ENCODE measurements at places on chromosomes 3 and 15.

DNA sequence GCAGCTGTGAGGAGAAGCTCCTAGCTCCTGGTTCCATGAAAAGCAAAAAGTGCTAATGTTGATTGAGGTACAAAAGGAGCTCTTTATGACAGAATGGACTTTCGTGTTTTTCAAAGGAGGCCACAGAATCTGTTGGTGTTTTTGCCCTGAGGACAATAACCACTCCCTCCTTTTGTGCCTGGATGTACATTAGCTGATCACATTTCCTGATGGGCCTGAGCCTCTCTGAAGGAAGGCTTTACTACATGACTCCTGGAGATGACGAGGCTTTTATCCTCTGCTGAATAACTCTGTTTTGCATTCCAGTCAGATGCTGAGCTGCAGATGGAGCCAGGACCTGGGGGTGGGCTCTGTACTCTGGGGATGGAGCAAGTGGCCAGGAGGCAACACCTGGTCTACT, 301.9 kb downstream of the CACNA2D3 start:
- no peak for DNase-seq

- no peak for DNase-seq
These were observed 47.7 kb downstream of the MECOM start for GRCh38 chr3:169615833-169616232.

DNA sequence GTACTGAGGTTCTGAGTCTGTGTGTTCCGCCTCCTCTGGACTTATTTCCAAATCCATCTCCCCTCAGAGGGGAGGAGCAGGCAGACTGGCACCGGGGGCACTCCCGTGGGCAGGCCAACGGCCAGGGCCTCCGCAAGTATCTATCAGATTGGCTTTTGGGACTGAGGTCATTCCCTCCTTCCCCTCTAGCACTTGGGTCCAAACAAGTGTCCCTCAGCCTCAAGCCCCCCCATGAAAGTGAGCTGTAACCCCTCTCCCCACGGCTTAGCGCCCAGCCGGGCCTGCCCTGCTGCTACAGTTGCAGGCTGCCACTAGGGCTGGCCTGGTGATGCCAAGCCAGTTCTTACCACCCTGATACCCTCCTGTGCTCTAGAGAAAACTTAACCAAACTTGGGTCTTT, 17.4 kb downstream of the ITGA11 start:
- no peak for DNase-seq

- no peak for DNase-seq
These were observed 55.9 kb upstream of the PHLDB2 start for GRCh38 chr3:111803123-111803593.

DNA sequence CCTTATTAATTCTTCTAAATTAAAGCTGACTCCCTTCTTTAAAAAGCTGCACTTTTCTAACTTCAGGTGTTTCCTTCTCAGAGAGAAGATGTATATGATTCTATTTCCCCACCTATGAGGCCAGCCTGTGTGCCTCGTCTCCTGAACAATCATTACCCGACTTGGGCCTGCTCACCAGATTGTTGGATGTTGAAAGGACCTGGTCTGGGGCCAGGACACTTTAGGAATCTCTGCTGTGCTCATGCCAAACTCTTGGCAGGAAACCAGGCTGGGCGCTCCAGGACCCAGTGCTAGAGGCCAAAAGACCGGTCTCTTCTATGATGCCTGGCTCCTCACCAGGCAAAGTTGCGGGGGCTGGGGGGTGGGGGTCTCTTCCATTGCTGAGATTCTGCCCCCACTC, 16.9 kb upstream of the LRRC31 start:
- no peak for DNase-seq

DNA sequence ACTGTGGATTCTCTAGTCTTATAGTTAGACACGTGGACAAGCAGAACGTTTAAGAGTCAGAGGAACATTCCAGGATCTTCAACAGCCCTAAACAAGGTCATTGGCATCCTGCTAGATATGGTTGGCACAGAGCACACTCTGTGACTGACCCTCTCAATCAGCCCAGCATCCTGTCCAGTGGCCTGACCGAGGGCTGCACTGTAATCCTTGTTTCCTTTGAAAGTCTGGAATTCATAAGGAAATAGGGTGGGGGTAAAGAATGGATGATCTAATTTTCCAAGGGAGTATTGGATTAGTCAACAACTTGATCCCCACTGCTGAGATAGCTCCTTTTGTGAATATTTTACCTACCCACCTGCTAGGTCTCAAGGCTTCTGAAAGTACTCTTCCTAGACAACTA, 94.5 kb upstream of the DLG1 start:
- no peak for DNase-seq

GRCh38 chr15:99253381-99254090, 2.3 kb downstream of the LRRC28 start:
- no peak for DNase-seq

DNA sequence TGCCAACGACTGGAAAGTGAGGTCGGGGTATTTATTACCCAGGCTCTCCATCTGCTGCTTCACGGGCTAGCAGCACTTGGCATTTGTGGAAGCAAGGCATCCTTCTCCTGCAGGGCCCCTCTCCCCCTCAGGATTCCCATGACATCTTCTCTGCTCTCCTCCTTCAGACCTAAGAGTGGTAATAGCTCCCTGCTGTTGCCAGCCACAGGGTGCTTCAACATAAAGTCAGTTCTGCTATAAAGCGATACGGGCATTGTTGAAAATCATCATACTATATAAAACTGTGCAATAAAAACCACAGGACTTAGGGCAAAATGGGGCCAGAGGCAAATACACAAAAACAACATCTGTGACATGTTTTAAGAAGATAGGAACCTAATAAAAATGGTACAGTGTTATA, 391.8 kb upstream of the ADAMTS9 start:
- no peak for DNase-seq

DNA sequence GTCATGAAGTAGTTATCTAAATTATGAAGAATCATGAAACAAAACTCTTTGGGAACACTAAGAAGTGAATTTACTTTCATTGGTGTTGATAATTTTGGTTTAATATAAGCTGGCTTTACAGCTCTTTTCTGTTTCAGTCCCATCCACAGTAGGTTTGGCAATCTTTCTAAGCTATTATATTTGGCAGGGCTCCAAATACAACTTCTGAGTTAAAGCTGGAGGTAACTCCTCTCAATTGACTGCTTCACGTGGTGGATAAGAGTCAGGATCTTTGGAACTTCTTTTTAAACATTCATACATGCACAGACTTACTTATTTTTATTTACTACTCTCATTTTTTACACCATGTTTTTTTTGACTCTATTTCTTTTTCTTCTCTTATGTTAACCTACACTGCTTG, 106.5 kb upstream of the EPHA3 start:
- DNase-seq = no peak

DNA sequence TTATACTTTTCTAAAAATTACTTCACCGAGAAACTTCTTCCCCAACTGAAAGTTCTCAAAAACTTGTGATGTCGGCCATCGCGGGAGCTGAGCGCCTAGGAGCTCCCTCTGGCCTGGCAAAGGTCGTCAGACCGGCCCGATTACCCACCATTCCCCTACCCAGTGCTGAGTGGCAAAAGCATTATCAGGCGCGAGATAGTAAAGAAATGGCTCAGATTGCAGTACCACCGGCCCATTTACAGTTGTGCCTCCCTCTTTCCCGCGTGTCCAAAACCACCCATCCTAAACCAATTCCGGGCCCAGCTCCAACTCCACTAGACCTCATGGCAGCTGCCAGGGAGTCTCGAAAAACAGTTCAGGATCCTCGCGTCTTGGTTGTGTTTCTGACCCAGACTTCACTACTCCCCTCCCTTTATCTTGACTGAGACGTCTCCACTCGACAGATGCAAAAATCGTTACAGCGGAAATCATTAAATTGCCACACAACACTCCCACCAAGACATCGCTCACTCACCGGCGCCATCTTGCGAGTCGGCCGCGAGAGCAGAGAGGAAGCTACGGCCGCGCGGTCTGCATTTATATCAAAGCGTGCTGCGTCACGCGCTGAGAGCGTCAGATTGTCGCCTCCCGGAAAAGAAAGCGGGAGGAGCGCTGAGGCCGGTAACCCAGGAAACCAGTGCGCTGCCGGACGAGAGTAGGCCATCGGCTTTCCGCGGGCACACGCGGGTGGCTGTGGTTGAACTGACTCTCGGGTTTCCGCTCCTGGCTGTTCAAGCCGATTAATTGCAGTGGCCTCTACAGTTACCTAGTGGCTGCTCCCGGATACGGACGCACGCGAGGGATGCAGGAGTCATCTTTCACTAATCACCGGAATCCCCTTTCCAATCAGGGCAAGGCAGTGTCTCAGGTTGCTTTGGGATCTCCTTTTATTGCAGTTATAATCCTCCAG, at the start of gene RPL22L1:
Gene RPL22L1, minus strand, starts transcription at position 551 of the 949 bp plus-strand sequence. Its CDS starts 28 bp downstream, at position 523.
- DNase-seq = peak; percentile 91

DNA sequence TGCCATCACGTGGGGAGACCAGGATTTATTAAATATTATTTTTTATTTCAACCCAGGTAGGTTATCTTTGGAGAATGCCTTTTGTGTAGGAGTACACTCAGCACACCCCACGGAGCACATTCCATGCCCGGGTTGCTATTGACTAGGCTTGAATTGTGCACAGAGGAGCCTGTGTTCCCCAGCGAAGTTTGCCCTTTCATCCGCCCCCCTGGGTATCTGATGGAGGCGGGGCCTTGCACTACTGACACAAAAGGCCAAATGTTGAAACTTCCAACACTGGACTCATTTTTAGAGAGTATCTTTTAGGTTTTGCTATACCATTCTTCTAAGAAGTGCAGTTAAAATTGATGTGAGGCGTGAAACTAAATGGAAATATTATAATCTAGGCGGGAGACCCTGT, 39.3 kb upstream of the PPP4R2 start:
- DNase-seq = no peak

GRCh38 chr3:124837730-124838186, 49.4 kb downstream of the ITGB5 start:
- no peak for DNase-seq

DNA sequence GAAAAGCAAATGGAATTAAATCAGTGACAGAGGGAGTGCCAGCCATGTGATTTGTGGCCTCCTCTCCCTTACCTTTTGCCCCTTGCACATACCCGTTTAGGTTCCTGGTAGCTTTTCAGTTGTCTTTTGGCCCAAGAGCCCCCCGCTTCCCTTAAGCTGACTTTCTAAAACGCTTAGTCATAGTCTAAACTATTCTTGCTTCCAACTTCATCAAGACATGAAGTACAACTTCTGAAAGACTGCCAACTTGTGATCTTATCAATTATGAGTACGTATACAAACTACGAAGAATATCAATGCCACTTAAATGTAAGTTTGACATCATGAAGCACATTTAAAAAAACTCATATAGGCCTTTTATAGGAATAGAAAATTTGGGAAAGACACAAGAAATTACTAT, 61.9 kb downstream of the EIF3J start:
- DNase-seq = no peak

GRCh38 chr15:79595995-79596622, 164.0 kb downstream of the MINAR1 start:
- DNase-seq = peak; percentile 95

GRCh38 chr3:131326307-131326706, 55.3 kb upstream of the NUDT16 start:
- DNase-seq = no peak

GRCh38 chr3:185402561-185402960, 39.6 kb downstream of the MAP3K13 start:
- peak; percentile 15 for DNase-seq

- DNase-seq = no peak
These were observed 56.0 kb upstream of the LINGO1 start for GRCh38 chr15:77688693-77689092.

GRCh38 chr15:59180945-59181600, 25.6 kb upstream of the LDHAL6B start:
- DNase-seq = no peak

DNA sequence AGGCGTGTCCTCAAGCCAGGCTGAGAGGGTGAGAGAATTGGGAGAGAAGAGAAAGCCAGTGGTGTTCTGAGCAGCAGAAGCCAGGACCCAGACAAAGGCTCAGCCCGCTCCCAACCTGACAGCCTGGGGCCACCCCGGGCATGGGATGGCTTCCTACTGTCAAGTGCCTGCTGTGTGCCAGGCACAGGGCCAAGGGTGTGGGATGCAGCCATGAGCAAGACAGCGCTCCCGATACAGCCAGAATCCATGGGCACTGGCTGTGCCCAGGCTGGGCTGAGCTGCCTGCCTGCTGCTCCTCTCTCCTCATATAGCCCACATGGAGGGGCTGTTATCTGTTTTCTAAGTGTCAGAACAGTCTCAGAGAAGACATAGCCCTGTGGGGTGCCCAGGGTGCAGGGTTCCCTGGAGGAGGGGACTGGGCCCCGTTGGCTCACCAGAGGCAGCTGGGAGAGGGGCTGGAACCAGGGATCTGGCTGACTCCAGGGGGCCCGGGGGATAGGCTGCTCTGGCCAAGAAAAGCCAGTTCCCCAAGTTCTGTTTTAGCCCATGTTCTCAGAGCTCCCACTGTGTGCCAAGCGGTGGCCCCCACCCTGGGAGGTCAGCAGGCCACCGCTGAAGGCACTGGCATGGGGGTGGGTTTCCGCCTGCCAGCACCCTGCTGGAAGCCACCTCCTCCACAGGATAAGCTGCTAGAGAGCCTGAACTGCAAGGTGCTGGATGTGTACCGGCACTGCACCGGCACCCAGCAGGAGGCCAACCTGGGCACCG, 39.0 kb downstream of the CFAP100 start:
- DNase-seq = no peak

DNA sequence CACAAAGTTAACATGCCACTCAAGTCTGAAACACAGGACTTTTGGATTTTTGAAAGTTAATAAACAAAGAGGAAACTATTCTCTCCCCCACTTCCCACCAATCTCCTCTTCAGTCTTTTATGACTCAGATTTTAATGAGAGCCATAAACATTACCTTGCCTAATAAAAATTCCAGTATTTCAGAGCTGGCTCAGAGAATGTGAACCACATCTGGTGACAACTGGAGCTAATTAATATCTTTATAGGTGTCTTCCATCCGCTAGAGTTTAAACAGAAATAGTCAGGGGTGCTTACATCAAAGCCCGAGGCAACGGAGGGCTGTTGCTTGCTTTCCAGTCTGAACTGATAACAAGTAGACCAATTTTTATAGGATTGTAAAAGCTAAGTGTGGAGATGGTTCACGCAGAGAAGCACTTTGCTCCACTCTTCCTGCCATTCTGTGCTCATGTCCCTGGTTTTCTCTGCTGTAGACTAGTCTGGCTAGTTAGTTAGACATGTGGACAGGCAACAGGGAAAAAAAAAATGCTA, 363.6 kb downstream of the NR2F2 start:
- peak; percentile 64 for DNase-seq

GRCh38 chr15:51062736-51063135, 32.0 kb downstream of the TNFAIP8L3 start:
- no peak for DNase-seq

DNA sequence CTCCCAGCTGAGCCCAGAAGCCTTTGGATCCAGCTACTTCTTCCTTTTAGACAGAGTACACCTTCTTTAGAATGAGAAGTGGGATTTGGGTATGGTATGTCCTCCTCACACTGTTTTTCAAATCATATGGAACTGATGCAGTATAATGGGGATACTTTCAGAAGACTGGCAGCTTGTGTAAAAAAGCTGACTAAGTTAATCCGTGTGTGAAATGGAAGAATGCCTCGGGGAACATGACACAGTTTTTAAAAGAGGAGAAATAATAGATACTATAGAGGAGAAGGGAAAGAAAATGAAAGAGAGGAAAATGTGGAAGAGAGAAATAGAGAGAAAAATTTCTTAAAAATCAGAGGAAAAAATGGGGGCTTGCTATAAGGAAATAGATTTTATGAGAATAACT, 47.7 kb downstream of the TUSC7 start:
- DNase-seq = no peak

- DNase-seq = no peak
These were observed 36.1 kb downstream of the SELENOT start for GRCh38 chr3:150639262-150639661.

- DNase-seq = no peak
These were observed 22.9 kb downstream of the NBEAL2 start for GRCh38 chr3:47002171-47003055.
